NCI-H1092 treated with DMSO at 0.1 percent for 48 hours (cell line): ENCODE measurements at places on chromosomes 1 and 21.

- no peak for DNase-seq
Measured at GRCh38 chr1:36166938-36167905, 11.3 kb downstream of the MAP7D1 start.

GRCh38 chr21:35520302-35520701 lies 471.2 kb upstream of the RUNX1 start:
- DNase-seq, result no peak

- peak; percentile 75 for DNase-seq
Measured at GRCh38 chr1:167716000-167716271, 5.8 kb upstream of the MPZL1 start.

DNA sequence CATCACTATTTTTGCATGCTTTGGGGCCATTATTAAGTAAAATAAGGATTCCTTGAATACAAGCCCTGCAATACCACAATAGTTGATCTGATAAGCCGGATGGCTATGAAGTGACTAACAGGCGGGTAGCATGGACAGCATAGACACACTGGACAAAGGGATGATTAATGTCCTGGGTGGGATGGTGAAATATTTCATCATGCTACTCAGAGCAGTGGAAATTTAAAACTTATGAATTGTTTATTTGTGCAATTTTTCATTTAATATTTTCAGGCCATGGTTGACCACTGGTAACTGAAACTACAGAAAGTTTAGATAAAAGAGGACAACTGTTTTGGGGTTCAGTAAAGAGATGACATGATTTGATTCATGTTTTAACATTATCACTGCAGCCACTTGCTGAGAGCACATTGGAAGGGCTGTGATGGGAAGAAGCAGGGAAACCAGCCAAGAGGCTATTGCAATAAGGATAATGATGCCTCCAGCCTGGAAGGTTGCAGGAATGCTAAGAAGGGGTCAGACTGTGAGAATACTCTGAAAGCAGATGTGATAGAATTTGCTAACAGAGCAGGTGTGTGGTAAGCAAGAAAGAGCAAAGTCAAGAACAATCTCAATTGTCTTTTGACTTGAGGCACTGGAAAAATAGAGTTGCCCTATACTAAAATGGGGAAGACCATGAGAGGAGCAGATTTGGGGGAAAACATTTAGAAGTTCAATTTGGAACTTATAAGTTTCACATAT lies 62.5 kb upstream of the TNFSF4 start:
- no peak for DNase-seq

- peak; percentile 29 for DNase-seq
Measured at GRCh38 chr1:2611031-2611501, 21.8 kb downstream of the MMEL1 start.

- no peak for DNase-seq
Measured at GRCh38 chr1:97636941-97637340, 283.9 kb downstream of the DPYD start.

DNA sequence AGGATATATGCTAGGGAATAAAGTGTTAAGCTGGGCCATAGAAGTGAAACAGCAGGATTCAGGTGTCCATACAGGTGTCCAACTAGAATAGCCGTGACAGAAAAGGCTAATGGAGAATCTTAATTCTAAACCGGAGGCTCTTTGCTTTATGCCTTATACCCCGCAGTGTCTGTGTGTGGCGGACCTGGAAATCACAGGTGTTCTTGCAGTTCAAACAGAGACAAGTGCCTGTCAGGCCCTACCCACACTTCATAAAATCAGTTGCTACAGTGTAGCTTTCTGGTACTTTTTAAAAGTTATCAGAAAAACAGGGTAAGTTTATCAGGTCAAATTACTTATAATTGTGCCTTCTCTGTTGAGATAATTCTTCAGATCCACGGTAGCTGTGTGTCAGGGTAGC lies 293.9 kb downstream of the LRRC7 start:
- DNase-seq, result no peak

GRCh38 chr1:29363536-29363935 lies 127.2 kb downstream of the PTPRU start:
- DNase-seq, result no peak

GRCh38 chr1:91398291-91398690 lies 6.3 kb downstream of the HFM1 start:
- no peak for DNase-seq

GRCh38 chr1:204587621-204588020 lies 71.4 kb downstream of the MDM4 start:
- no peak for DNase-seq

- no peak for DNase-seq
Measured at GRCh38 chr21:43717967-43718871, 710 bp upstream of the PDXK start.

- DNase-seq, result peak; percentile 29
Measured at GRCh38 chr1:11285883-11286734, 13.1 kb downstream of the UBIAD1 start.

GRCh38 chr1:1626207-1627141 lies 5.5 kb upstream of the MMP23B start:
- DNase-seq, result no peak

DNA sequence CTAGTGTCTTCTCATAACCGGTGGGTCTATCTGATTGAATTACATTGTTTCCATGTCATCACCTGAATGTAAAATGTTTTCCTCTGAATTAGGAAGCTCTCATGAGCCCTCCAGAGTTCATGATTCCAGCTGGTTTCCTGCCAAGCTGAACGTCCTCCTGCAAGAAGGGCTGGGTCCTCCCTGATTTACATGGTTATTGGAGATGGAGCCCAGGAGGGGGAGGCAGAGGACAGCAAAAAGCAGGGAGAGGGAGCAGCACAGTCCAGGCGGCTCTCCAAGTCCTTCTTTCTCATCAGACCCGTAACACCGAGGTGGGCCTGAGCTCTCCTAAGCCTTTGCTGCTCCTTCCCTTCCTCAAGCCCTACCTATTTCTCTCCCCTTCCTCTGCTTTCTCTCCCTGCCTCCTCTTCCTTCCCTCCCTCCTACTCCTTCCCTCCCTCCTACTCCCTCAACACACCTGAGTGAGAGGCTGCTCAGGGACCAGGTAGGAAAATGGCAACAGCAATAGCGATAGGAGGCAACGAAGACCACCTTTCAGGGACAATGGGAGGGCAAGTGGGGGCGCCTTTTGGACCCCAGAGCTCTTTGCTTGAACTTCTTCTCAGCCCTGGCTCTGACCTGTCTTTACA lies 265.9 kb downstream of the PRDM2 start:
- DNase-seq, result peak; percentile 91

GRCh38 chr1:39695016-39695415 lies 3.8 kb upstream of the HPCAL4 start:
- DNase-seq, result no peak

- no peak for DNase-seq
Measured at GRCh38 chr1:199512037-199512710, 515.3 kb upstream of the NR5A2 start.

GRCh38 chr21:31750843-31751242 lies 18.9 kb upstream of the SCAF4 start:
- no peak for DNase-seq

- no peak for DNase-seq
Measured at GRCh38 chr1:88552226-88552625, 131.8 kb upstream of the PKN2 start.

- no peak for DNase-seq
Measured at GRCh38 chr1:221729771-221730330, 12.0 kb downstream of the DUSP10 start.

GRCh38 chr1:207836591-207837347 lies 74.2 kb downstream of the CD34 start:
- DNase-seq, result no peak

- no peak for DNase-seq
Measured at GRCh38 chr1:94305704-94306103, 68.3 kb upstream of the ARHGAP29 start.

DNA sequence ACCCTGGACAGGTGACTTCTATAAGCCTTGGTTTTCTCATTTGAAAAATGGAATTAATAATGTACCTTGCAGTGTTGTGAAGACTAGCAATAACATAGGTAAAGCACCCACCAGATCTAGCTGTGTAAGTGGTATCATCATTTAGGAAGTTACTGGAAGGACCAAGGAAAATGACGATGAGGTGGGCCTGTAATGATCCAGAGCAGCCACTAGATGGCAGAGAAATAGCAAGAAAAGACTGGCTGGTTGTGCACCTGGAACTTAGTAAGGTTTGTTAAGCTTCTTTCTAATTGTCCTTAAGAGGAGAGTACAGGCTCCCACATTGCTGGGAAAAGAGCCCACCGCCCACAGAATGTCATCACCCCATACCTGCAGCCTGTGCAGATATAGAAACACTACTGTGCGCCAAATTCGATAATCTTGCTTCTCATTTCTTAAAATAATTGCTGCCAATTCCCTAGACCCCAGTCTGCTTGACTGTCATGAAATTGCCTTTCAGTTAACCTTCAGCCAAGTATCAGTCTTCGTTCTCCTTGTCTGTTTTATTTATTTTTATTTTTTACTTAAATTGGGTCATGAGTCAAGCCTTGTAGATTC lies 37.2 kb downstream of the WNT4 start:
- DNase-seq, result peak; percentile 71

- no peak for DNase-seq
Measured at GRCh38 chr1:165327538-165327937, 29.0 kb downstream of the LMX1A start.

DNA sequence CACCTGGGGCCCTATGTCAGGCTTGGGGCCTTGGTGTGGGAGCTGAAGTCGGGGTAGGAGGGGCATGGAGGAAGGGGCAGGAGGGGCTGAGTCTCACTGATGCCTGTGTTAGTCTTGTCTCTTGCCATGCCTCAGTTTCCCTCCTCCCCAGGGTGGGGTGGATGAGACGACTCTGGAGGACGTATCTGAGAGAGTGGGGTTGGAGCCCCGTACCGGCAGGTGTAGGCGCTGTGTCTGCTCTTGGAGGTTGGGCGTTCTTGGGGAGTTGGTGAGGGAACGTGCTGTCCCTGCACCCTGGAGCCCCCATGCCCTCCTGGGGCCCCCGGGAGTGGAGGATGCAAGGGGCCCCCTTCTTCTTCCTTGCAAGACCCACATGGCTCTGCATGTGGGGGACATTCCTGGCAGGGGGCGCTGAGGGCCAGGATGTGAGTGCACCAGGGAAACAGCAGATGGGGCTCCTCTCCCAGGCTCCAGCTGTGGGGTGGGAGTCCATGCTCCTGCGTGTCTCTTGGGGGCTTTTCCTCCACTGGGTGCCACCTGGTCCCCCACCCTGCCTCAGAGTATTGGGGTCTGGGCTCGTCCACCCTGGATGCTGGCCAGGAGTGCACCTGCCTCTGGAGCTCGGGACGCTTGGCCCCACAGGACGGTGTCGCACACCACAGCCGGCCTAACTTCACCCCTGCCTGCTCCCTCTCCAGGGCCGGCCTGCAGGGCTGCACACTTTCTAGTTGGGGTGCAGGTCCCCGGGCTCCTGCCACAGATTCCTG lies 1.4 kb upstream of the TNFRSF14 start:
- DNase-seq, result no peak

DNA sequence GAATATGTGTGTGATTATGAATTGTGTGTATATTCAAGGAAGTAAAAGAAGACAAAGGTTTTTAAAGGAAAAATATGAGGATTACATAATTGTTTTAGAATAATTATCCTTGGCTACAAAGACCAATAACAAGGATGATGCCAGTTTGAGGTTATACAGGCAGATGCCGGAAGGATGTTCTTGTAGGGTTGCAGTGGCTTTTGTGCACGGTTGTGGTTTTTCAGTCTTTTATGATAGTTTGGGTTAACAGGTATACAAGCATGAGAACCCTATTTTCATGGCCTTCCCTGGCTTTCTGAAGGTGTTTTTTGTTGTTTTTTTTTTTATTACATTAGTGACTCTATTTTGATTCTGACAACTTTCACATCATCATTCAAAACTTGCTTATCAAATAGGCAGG lies 4.9 kb downstream of the CR2 start:
- no peak for DNase-seq

GRCh38 chr1:177648731-177649265 lies 321.1 kb downstream of the SEC16B start:
- DNase-seq, result no peak

DNA sequence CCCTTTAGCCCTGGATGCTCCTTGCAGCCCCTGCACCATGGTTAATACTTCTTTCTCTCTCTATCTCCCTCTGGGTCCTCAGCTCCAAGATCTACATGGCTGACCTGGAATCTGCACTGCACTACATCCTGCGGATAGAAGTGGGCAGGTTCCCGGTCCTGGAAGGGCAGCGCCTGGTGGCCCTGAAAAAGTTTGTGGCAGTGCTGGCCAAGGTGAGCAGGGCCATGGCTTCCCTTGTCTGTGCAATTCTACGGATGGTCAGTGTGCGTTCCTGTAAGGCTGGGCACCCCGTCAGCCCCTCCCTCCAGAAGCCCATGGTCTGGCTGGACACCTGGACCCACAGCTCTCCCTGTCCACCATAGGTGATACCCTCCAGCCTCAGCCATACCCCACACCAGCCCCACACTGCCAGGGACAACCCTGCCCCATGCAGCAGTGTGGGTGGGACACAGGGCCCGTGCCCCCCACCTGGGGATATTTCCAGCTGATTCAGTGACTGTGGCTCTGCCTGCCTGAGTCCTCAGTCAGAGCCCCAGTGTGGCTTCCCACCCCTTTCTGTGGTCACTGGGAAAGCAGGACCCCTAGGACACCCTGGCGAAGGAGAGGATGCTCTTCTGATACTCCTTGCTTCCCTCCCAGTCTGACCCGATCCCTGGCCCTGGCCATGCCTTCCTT lies 31.4 kb downstream of the QSOX1 start:
- DNase-seq, result no peak

- no peak for DNase-seq
Measured at GRCh38 chr1:26890467-26890796, 349 bp upstream of the GPN2 start.

GRCh38 chr1:52748119-52748518 lies 21.9 kb downstream of the ZYG11B start:
- no peak for DNase-seq

- DNase-seq, result no peak
Measured at GRCh38 chr1:12402159-12402673, 172.4 kb downstream of the VPS13D start.

DNA sequence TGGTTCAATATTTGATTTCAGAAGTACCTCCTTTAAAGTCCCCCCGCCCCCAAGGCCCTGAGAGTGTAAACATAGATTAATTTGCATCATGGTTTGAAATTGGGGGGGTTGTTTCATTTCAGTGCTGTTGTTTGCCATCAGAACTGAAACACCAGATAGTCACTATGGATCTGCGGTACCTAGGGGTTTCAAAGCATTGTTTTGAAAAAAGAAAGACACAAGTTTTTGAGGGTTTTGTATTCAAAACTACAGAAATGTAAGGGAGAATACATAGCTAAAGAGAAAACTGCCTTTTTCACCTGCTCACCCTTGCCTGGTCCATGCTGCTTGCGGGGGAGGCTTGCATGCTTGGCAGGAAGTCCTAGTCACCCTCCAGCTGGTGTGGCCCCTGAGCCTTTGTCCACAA lies 59.3 kb downstream of the ACP6 start:
- DNase-seq, result no peak

- DNase-seq, result peak; percentile 39
Measured at GRCh38 chr1:30106125-30106524, 617.3 kb downstream of the MATN1 start.
